Stimulated activated CD8-positive, alpha-beta memory T cell treated with anti-CD3 and anti-CD28 coated beads, Interleukin-4, amount 100 ng/mL, for 1 hour (primary cell): ENCODE measurements at places on chromosomes 1 and 21.

- no peak for DNase-seq
Observed at GRCh38 chr1:24416666-24417391, 1.2 kb downstream of the NIPAL3 start.

DNA sequence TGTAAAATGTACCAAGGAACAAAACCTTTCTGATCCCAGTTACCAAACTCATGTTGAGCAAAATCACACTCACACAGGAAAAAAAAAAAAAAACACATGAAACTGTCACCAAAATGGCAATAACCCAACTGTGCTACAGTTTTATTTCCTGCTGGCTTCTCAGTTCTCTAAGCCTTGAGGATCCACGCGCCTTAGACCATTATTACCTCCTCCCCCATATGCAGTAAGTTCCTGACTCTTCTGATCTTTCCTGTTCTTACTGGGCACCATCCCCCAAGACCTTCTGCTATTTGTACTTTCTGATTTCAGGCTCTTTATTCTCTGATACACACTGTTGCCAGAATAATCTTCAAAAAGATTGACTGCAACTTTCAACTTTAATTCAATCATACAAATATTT is 79.6 kb downstream of the SLC45A1 start:
- DNase-seq: no peak

DNA sequence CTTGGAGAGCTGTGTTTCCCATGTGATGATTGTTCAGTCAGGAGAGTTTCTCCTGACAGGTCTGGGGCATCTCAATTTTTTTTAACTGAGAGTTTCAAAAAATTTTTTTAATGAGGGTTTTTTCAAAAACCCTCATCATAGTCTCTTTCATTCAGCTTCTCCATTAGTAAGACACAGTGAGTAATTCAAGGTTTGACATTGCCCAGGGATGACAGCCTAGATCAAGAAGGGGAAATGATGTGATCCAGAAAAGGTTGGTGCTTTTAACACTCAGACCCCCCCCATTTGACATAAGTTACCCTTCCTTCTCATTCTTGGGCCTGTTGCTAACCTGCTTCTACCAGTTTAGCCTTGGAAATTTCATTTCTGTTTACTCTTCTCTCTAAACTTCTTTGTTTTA is 189.4 kb upstream of the HOOK1 start:
- DNase-seq: no peak

GRCh38 chr1:185334182-185334581 is 17.1 kb upstream of the IVNS1ABP start:
- DNase-seq: no peak

DNA sequence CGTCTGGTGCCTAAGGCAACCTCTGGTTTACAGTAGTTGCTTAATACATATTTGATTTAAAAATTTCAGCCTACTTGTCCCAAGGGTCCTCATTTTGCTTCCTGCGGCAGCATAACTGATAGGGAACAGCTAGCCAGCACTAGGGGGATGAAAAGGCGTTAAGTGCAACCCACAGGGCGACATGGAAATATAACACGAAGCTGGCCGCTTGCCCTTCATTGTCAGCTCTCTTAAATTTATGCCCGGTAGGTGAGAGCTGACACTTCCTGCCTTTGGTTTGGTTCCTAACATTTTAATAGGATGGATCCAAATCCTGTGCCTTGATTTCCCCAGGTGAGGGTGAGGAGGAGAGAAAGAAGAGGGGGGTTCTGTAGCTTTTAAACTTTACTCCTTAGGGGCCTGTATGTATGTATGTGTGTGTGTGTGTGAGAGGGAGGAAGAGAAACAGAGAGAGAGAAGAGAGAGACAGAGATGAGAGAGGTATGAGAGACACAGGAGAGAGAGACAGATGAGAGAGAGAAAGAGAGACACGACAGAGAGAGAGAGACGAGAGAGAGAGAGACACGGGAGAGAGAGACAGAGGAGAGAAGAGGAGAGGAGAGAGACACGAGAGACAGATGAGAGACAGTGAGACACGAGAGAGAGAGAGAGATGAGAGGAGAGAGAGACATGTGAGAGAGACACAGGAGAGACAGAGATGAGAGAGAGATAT is 938 bp upstream of the ACTN2 start:
- DNase-seq: no peak

DNA sequence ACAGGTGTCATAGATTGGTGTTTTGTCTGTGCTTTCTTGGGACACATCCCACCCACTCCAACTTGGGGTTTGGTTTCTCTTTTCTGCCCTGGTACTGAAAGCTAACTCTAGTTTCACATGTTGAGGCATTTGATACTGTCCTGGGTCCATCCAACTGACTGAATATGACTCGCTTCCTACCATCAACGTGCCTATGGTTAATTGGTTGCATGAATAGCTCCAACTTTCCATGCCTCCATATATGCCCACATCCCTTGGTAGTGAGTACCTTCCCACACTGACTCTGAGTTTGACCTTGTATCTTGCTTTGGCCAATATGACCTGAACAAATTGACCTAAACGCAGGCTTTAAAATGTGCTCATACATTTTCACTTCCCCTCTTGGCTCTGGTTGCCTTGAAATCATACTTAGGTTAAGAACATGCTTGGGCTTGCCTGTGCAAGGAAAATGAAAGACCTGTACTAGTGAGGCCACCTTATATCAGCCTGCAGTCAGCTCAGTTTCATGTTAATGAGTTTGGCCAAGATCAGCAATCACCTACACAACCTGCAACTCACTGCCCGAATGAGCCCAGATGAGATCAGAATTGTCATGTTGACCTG is 81.0 kb upstream of the KCNK2 start:
- DNase-seq: no peak

DNA sequence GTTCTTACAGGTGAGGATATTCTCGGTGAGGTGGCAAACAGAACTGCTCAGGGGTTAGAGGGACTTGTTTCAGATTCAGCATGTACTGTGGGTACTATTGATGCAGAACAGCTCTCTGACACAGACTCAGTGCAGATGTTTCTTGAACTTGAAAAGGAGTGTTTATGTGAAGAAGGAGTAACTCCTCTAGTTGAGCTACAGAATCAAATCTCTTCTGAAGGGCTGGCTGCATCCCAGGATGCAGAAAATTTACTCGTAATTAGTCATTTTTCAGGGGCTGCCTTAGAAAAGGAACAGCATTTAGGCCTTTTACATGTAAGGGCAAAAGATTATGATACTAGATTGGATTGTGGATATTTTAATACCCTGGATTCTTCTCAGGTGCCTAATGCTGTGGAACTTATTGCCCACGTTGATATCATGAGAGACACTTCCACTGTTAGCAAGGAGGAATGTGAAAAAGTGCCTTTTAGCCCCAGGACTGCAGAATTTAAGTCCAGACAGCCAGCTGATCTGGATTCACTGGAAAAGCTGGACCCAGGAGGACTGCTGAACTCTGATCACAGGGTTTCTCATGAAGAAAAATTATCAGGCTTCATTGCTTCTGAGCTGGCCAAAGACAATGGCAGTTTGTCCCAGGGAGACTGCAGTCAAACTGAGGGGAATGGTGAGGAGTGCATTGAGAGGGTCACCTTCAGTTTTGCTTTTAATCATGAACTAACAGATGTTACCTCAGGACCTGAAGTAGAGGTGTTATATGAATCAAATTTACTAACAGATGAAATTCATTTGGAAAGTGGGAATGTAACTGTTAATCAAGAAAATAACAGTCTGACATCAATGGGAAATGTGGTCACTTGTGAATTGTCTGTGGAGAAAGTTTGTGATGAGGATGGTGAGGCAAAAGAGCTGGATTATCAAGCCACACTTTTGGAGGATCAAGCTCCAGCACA is 79.6 kb upstream of the BMP8A start:
- no peak for DNase-seq

DNA sequence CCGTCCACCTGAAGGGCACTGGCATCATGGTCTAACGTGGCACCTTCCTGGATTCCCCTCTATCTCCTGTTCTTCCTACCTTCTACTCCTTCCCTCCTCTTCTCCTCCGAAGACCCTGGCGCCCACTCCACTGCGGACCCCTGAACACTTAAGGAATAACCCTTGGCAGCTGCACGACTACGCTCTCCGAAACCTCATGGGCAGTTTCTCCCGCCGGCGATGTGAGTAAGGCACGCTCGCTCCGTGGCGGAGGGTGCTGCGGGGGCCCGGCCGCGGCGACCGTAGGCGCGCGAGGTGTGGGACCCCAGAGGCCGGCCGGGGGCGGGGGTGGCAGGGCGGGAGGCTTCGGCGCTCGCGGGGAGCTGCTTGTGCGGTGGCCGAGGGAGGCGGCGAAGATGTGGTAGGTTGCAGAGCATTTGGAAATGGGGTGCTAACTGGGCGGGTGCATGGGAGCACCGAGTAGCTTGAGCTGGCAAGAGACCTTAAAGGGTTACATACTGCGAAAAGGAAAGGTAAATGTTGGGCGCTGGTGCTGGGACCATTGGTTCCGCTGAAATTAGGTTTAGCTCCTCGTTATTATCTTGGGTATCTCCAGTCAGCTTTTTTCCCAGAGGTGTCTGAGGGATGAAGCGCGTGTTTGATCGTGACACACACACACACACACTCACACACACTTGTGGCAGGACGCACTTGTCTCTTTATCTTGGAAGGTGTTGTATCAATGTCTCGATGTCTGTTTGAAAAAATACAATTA is 876 bp downstream of the LRRC7 start:
- no peak for DNase-seq

GRCh38 chr1:39562886-39563285 is 13.7 kb downstream of the PABPC4 start:
- no peak for DNase-seq

GRCh38 chr1:208988811-208989222 is 594.7 kb upstream of the CAMK1G start:
- DNase-seq: no peak

DNA sequence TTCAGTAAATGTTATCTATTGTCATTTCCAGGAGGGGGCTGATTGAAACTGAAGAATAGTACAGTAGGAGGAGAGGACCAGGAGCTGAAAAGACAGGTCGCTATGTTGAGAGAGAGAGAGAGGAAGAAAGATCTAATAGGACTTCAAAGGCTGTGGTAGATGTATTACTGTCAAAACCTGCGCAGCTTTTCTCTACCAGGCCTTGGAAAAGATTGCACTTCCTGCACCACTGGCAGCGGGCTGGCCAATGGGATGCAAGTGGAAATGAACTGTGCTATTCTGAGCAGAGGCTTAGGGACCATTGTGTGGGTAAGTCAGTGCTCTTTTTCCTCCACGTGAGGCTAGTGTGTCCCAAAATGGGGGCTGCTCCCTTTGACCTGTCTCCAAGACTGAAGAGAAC is 47.1 kb downstream of the MDM4 start:
- DNase-seq: no peak

- DNase-seq: no peak
Observed at GRCh38 chr1:212167098-212167497, 118.1 kb upstream of the PPP2R5A start.

DNA sequence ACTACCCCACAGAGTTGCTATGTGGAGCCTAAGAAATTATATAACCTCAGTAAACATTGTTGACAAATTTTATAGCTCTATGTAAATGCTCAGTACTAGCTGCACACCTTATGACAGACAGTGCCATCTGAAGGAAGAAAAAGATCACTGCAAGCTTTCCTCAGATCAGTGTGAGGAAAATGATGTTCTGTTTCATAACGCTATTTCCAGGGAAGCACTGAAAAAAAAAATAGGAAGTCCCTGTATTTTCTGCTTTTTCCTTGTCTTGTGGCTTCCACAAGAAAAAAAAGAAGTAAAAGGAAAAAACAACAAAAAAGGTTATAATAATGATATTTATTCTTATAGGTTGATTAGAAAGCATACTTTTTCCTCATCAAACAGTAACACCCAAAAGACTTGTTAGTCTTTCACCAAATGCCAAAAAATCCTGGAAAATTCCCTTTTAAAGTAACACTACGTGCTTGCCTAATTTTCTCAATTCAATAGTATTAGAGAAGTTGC is 23.2 kb downstream of the LYST start:
- DNase-seq: no peak

DNA sequence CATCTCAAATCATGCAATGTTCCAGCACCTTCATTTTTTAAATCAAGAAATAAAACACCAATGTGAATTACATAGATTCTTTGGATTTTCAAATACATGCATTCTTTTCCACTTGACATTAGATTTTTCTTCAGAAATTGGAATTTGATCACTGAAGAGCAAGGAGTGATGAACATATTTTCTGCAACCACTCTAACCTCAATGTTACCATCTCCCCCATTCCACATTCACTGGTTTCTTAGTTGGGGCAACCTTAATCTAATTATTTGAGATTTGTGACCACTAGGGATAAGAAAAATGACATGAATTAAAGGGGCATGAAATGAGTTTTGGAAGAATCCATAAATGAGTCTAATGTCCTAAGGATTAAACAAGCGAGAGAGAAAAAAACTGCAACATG is 168.7 kb upstream of the NR5A2 start:
- no peak for DNase-seq

DNA sequence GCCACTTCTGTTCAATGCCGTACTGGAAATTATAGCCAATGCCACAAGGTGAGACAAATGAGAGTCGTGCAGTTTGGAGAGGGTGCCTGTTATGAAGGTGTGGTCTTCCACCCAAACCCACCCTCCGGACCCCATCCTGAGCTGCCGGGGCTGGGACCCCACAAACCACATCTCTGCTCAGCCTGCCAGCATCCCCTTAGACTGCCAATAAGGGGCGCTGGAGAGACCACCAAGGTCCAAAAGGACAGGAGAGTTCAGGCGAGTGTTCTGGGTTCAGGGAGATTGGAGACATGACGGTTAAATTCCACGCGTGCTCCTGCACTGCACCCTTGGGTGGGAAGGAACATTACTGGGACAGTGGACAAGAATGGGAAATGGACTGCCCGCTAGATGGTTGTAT is 48.7 kb upstream of the COL18A1 start:
- DNase-seq: no peak

- no peak for DNase-seq
Observed at GRCh38 chr1:86062453-86062852, 94.1 kb downstream of the COL24A1 start.

DNA sequence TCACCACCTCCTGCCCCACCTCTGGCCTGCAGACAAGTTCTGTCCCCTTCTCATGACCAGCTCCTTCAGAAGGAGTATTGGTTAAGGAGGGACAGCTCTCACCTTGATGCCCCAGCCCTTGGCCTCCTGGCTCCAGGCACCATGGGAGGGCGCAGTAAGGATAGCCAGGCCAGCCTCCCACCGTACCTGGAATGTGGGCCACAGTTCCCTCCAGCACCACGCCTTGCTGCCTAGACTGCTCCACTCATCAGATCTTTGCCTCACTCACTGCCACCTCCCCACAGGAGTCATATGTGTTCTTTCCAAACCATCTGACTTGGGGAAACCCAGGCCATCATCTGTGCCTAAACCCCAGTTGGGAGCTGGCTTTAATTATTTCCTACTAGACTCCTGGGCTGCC is 97.0 kb downstream of the CCDC185 start:
- DNase-seq: no peak

DNA sequence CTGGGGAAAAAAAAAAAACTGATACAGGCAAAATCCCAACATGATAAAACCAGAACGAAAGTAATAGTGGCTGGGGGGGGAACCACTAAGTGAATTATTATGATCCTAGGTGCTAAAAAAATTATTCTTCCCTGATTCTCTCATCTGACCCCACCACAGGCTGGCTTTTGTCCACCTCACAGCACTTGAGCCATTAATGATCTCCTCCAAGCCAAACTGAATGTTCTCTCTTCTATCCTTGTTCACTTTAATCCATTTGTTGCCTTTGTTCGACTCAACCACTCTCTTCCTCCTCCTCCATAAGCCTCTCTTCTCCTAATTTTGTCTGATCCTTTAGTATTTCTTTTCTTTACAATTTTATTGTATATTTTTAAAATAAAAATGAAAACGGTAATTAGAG is 16.0 kb upstream of the SMYD2 start:
- no peak for DNase-seq
